Stimulated activated CD4-positive, alpha-beta T cell treated with anti-CD3 and anti-CD28 coated beads, Interleukin-1b, Interleukin-23, amount 100 ng/mL, for 1 hour (primary cell): ENCODE measurements at places on chromosomes 1 and 21.

DNA sequence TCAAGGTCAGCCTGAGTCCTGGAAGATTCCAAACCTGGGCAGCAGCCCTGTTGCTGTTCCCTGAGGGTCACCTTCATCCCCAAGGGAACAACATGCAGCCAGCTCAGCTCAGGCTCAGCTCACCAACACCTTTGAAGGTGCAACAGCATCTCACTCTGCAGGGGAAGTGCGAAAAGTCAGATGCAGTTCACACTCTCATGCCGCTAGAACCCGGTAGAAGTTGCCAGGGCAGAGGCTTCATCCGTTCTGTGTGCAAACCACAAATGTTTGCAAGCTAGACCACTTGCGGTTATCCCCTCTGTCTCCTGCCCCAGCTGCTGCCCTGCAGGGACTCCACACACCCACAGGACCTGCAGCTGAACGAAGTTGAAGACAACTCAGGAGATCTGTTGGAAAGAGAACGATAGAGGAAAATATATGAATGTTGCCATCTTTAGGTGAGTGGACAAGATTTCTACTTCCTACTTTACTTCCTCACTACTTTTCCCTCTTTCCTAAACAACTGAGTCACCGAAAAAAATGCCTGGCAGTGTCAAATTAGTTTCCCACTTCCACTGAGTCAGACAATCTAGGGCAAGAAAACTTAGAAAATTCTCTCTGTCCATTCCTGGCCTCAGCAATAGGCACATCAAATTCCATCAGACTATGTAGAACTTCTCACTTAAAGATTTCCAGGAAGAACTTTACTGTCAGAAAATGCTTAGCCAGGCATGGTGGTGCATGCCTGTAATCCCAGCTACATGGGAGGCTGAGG is 1.8 kb upstream of the FCRL6 start:
- DNase-seq, result no peak

GRCh38 chr1:91856996-91857395 is 29.0 kb downstream of the TGFBR3 start:
- DNase-seq, result no peak

- no peak for DNase-seq
Measured at GRCh38 chr1:216814576-216815259, 91.5 kb upstream of the ESRRG start.

- DNase-seq, result no peak
Measured at GRCh38 chr1:166960858-166961474, 14.4 kb downstream of the ILDR2 start.

GRCh38 chr21:41011951-41012366 is 156.0 kb upstream of the BACE2 start:
- DNase-seq, result no peak

DNA sequence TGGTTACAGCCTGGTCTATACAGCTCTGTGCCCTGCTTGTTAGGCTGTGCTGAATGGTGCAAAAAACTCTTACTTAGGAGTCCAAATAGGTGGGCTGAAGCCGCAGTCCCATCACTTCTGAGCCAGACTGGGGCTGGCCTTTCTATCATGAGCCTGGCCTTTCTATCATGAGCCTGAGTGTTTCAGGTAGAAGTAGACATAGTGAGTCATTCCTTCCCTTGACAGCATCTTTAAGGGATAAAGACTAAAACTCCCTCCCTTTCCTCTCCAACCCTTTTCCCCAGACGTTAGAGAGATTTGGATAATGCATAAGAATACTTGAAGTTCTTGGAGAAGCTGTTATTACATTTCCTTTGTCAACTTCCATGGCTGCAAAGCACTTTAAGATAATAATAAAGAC is 46.5 kb upstream of the PARP1 start:
- DNase-seq, result no peak
